ENCODE measurements at places on chromosomes 6 and 20.

- no peak for DNase-seq
Observed at GRCh38 chr6:29501106-29501505, 13.3 kb upstream of the MAS1L start.

DNA sequence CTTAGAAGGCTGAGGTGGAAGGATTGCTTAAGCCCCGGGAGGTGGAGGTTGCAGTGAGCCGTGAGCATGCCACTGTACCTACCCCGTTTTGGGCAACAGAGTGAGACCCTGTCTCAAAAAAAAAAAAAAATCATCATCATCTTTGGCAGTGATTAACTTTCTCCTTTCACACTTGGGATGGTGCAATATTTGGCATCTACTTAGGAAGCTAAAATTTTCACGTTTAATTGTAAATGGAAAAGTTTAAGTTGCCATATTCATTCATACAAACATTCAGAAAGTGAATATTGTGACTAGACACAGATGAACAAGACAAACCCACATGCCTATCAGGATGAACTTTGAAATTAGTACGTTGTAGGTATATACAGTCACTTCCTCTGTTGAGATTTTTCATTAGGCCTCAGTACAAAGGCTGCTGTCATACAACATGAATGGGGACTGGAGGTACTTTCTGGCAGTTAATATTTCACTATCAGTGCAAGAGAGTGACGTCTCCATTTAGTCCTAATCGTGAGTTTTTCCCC is 10.3 kb downstream of the TOP1 start:
- DNase-seq = no peak

GRCh38 chr6:16477367-16478149 is 239.2 kb downstream of the GMPR start:
- DNase-seq = no peak

GRCh38 chr6:36201612-36202011 is 5.1 kb downstream of the BRPF3 start:
- no peak for DNase-seq

GRCh38 chr6:89954721-89955148 is 60.5 kb downstream of the GJA10 start:
- no peak for DNase-seq

GRCh38 chr6:14476793-14477531 is 359.4 kb downstream of the CD83 start:
- DNase-seq = no peak

- DNase-seq = no peak
Observed at GRCh38 chr6:116446399-116446798, 14.8 kb upstream of the CALHM6 start.

GRCh38 chr20:17844549-17845298 is 123.9 kb downstream of the SNX5 start:
- no peak for DNase-seq

DNA sequence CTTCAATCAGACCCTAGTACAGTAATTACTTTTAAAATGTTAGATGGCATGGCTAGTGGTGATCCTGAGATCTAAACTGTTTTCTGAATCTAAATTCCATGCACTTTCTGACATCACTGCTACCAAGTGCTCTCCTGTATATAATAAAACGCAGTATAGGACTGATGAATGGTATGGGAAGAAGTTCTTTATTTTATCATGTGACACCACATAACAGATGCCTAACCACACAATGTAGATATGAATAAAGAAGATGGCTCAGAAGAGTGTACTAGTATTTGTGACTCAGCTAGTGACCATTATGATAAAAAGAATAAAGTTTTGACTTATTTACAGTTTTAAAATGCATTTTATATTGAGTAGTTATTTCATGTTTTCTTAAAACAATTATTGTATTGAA is 8.5 kb downstream of the NDUFAF4 start:
- DNase-seq = no peak

DNA sequence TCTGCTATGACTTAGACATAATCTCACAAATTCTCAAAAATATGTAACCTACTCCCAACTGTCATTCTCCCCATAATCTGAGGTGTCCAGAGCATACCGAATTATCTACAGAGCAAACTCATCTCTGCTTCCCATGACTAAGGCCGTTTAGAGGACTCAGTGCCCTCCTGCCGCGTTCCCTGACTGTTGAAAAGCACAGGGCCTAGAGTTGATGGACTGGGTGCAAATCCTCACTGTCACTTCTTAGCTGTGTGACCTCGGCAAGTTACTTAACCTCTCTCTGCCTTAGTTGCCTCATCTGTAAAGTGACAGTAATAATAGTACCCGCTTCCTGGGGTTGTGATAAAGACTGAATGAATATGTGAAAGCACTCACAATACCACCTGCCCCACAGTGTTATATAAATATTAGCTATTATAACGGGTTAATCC is 4.7 kb upstream of the TUBB2A start:
- no peak for DNase-seq

DNA sequence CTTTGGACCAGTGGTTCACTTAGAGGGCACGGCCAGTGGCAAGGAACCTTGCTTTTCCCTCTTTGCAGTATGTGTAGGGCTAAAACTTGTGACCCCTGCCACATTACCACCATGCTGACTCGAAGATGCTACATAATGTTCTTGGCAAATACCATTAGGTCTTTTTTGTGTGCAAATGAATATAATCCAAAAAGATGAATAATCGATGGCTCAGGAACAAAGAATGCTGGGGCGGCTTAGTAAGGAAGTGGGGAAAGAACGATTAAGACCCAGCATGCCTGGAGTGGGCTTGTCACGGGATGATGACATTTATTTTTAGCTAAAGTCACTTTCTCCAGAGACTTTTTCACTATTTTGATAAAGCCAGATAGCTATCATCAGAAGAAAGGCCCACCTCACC is 23.1 kb downstream of the CMTR1 start:
- no peak for DNase-seq

DNA sequence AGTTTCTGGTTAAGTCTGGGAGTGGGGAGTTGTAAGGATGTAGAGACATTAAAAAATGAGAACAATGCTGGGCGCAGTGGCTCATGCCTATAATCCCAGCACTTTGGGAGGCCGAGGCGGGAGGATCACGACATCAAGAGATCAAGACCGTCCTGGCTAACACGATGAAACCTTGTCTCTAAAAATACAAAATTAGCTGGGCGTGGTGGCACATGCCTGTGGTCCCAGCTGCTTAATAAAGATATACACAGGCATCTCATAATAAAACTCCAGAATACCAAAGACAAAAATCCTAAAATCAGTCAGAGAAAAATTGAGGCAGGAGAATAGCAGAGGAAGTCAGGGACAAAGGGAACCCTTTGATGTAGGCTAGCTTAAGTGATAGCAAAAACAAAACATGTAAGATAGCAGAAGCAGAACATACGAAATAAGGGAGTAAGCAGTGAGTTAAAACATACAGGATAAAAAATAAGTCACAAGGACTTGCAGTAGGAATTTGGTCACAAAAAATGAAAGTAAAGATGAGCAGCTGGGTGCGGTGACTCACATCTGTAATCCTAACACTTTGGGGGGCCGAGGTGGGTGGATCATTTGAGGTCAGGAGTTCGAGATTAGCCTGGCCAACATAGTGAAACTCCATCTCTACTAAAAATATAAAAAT is 23.6 kb downstream of the DDX43 start:
- no peak for DNase-seq

DNA sequence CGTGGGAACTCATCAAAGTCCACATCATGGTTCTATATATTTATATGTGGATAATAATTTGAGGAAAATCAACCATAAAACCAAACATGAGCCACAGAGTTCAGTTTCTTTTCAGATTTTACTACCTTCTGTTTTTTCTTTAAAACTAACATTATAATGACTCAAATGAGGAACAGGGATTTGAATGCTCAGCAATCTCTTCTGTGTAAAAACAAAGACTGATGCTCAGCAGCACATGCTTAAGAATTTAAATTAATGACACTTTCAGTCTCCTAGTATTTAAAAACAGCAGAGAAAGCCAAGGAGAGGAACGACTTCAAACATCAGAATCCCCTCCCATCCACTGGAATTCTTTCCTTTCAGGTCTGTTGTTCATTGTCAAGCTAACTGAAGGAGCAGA is 72.7 kb downstream of the PSMG4 start:
- DNase-seq = no peak

DNA sequence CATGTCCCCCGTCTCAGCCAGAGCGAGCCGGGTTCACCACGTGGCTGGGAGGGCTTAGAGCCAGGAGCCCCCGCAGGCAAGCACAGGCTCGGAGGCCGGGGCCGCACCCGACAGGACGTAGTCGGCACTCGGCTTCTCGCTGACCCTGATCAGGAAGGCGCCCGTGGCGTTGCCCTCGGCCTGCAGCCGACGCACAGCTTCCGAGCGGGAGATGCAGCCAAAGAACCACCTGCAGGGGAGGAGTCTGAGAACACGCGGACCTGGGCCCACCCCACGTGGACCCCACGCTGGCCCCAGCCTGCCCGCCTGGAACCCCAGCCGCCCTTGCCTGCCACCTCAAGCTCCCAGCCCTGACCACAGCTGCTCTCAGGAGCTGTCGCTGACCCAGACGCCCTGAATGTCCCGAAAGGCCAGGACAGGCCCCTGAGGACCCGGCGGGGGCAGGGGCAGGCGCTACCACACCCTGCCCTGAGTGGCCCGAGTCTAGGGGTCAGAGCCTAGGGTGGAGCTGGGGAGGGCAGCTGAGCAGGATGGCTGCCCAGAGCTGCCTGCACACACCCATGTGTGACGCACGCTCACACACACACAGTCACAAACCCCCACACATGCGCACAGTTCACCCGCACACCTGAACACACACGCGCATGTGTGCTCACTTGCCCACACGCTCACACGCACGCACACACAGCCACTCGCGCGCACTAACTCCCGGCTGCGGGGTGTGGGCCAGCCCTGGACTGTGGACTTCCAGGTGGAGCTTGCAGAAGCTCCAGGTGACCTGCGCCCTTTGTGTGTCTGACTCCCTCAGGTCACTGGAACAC is 2.1 kb downstream of the PTK6 start:
- DNase-seq = no peak

GRCh38 chr20:49590163-49591017 is 22.5 kb upstream of the PTGIS start:
- DNase-seq = no peak

DNA sequence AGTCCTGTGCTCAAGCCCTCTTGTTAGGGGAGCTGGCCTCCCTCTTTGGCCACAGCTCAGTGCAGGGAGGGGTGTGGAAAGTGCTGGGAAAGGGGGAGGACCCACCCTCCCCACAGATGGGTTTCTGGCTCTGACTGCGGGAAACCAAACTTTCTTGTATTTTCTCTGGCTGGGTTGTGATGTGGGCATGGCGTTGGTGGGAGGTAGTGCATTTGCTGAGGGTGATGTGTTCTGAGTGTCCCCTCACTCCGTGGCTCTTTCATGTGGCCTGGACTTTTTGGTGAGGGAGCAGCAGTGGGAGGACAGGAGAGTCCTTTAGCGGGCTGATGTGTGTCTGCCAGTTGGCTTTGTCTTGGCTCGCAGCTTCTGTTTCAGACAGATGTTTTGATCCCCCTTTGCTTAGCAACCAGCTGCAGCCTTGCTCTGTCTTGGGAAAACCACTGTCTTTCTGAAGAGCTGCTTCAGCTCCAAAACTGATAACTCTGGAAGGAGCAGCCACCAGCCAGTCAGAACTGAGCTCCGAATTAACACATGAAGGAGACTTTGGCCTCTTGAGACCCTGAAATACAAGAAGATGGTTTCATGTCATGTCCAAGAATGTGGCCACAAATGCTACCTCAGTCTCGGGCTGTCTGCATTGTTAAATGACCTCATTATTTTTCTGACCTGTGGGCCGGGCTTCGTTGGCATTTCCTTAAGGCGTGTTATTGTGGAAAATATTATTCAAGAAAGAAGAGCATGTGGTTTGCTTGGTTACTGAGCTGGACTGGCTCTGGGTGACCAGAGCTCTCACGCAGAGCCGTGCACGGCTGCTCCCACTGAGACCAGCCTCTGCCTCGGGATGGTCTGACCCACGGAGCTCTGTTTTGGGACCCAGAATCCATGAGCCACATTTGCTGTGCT is 21.5 kb downstream of the SYNJ2 start:
- DNase-seq = no peak

GRCh38 chr6:84218091-84218490 is 9.4 kb downstream of the CEP162 start:
- DNase-seq = no peak

GRCh38 chr6:161545741-161546140 is 271.9 kb upstream of the AGPAT4 start:
- DNase-seq = no peak

DNA sequence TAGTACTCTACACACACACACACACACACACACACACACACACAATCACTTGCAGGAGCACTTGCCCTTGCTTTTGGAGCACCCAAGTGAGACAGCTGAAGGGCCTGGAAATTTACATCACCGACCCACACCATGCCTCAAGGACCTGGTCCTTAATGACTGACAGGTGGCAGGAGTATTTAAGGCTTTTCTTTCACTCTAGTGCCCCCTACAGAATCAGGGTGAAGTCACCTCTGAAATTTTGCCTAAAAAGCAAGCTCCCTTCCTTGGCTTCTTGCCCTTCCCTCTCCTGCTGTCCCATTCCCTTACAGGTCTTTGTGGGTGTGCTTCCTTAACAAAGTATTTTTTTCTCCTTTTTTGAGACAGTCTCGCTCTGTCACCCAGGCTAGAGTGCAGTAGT is 353.5 kb upstream of the IRAK1BP1 start:
- no peak for DNase-seq

DNA sequence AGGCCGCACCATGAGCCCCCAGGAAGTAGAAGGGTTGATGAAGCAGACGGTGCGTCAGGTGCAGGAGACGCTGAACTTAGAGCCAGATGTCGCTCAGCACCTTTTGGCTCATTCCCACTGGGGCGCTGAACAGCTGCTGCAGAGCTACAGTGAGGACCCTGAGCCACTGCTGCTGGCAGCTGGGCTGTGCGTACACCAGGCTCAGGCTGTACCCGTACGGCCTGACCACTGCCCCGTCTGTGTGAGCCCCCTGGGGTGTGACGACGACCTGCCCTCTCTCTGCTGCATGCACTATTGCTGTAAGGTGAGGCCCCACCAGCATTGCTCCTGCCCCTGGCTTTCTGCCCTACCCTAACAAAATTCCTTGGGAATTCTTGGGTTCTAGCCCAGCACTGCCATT is 13.1 kb downstream of the DNPH1 start:
- DNase-seq = no peak

DNA sequence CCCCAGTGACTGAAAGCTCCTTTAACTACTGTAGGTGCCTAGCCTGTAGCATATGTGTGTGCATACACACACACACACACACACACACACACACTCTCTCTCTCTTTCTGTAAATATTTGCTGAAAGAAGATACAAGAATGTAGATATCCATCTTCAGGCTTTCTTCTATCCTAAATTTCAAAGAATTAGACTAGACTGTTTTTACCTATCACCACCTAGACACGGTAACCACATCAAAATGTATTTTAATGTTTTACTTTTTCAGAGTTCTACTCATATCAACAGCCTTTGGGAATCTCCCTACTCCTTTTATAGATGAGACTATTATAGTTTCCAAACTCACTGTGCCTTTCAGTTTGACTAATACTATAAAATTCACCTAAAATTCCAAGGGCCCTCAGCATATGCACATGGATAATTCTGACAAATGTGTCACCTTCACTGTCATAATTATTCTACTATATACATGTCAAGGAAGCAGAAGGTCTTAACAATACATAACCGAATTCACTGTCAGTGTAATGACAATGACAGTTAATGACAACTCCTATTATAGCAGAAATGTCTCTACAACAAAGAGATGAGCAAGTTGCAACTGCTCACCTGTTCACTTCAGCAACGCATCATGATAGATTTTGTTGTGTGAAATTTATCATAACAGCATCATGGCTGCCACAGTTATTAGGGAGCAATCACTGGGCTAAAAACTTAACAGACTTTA is 236.5 kb downstream of the GMPR start:
- no peak for DNase-seq

- no peak for DNase-seq
Observed at GRCh38 chr6:37338745-37339255, 15.0 kb upstream of the RNF8 start.
